ENCODE measurements at places on chromosomes 1 and 21.
A peak's percentile ranks its signal among the peaks of the same experiment; 100 is the strongest.

- DNase-seq, result no peak
These were observed 56.5 kb downstream of the SDC3 start for GRCh38 chr1:30852026-30852425.

DNA sequence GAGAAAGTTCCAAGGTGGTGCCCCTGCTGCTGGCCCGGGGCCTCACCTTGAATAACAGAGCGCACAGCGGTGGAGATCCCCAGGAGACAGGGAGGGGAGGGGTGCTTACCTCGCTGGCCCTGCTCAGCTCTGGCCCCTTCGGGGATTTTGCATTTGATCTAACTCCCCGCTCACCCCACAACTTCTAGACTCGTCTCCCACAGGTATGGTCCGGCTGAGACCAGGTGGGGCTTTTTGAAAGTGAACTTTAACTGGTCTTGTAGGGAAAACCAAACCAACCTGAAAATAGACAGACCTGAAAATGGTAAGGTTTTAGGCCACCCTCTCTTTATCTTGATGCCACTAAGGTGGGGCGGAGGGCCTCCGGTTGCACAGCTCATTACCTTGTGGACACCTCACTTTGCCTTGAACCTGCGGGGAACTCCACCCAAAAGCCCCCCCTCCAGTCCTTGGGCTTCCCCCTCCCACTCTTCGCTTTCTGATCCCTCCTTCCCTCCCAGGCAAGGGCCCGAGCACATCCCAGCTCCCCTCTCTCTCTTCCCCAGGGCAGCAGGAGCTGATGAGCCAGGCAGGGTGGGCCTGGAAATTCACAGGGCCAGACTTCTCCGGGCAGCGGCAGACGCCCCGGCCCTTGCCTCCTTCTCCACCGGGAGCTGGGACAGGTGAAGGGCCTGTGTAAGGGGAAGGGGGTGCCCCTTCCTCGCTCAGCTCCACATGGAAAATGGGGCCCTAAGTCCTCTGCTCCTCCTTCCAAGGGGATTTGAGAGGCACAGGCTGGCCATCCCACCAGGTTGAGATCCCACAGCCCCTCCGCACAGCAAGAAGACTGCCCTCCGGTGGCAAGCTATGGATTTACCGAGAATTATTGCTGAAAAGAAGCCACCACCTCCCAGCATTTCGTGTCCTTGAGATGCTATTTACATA, 16.1 kb downstream of the TNFRSF8 start:
- peak; percentile 51 for DNase-seq

GRCh38 chr1:60662486-60663044, 419.8 kb upstream of the NFIA start:
- DNase-seq, result no peak

- DNase-seq, result no peak
These were observed 58.4 kb upstream of the ATP1B1 start for GRCh38 chr1:169048043-169048442.

DNA sequence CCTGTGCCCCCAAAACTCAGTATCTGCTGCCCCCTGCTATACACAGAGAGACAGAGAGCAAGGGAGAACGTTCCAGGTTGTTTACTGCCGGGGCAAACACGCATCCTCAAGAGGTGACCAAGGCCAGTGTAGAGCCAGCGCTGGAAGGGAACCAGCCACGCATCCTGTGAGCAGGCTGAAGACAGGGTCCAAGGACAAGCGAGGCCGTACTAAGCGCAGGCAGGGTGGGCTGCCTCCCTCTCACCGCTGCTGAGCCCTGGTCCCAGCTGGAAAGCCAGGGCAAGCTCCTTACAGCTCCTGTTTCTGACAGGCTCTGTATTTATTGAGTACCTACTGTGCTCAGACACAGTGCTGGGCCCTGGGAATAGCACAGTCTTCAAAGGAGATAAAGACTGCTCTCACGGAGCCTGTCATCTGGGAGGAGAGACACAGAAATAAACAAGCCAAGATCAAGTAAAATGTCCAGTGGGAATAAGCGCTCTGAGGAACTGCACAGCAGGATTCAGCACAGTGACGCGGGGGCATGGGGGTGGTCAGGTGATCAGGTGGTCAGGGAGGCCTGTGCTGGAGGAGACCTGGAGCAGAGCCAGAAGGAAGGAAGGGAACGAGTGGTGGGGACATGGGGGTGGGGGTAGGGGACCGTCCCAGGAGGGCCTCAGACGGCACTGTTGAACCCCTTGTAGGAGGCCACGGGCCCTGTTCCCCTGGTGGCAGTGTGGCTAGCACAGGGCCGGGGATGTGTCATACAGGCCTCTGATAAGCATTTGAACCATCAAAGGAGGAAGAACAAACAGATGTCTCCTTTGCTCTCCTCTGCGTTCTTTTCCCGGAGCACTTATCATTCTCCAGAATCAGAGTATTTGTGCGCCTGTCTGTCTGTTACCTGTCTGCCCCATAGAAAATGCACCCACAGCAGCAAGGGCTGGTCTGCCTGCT, 37.8 kb upstream of the EFHD2 start:
- DNase-seq, result no peak

DNA sequence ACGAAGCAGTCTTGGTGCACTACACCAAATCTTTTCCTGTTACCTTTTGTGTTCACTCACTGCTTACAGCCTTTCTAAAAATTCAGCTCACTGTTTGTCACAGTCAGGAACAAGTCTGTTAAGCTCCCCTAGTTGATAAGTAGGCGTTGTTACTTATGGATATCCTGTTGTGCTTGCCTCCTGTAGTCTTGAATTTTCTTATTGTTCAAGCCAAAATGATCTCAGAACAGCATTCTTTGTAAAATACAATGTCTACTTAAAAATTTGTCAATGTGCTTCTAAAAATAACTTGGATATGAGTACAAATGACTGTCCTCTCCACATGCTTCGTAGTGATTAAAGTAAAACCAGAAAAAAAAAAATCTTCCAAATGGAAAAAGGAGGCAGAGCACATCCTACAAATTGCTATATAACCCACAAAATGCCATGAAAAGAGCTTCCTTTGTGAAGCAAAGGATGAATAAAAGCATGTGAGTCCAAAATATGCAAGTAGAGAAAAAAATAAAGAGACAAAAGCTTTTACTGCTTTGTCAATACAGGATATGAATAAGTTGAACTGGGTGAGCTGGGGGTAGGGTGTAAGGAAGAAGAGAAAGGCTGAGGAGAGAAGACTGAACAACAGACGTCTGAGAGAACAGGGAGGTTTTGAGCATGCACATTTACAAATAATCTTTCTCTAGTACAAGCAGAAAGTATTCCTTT, 228.9 kb upstream of the ADGRL4 start:
- no peak for DNase-seq

GRCh38 chr1:47469390-47469759, 31.5 kb downstream of the FOXD2 start:
- DNase-seq, result no peak

- no peak for DNase-seq
These were observed 157.7 kb downstream of the SLC35F3 start for GRCh38 chr1:234062166-234062565.

GRCh38 chr1:151510020-151510405, 1.2 kb upstream of the CGN start:
- DNase-seq, result no peak

GRCh38 chr1:87760155-87760554, 431.5 kb downstream of the LMO4 start:
- DNase-seq, result no peak

- no peak for DNase-seq
These were observed 12.6 kb upstream of the RCSD1 start for GRCh38 chr1:167617153-167618147.

- DNase-seq, result no peak
These were observed 294.4 kb upstream of the PLXNA2 start for GRCh38 chr1:208538587-208538986.
